Left lobe of liver (tissue), 2 donors: ENCODE measurements at places on chromosomes 7 and 10.

- peak; percentile 34 for DNase-seq
Measured at GRCh38 chr10:43226851-43227845, 39.7 kb downstream of the RASGEF1A start.

DNA sequence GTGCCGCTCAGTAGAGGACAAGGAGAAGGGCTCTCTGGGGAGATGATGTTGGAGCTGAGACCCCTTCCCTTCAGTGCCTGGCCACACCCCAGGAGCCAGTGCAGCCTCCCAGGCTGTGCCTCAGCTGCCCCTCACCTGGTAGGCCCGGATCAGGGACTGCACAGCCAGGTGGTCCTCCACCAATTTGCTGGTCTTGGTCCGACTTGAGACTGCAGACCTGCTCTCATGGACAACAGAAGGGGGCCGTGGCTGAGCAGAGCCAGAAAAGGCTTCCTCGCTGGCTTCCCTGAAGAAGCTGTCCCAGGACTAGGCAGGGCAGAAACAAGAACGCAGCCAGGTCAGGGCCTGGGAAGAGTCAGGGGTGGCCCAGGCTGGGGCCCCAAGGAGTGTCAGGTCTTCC, 5.5 kb downstream of the OGDHL start:
- no peak for DNase-seq

GRCh38 chr7:55517191-55517633, 55.1 kb downstream of the VOPP1 start:
- DNase-seq: no peak

DNA sequence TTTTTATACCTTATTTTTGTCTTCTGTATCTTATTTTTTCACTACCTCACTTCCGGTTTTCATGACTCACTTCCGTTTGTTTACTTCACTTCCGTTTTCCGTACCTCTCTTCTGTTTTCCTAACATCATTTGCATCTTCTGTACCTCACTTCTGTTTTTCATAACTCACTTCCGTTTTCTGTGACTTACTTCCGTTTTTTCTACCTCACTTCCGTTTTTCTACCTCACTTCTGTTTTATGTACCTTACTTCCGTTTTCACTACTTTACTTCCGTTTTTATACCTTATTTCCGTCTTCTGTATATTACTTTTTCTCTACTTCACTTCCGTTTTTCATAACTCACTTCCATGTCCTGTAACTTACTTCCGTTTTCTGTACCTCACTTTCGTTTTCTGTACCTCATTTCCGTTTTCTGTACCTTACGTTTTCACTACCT, 492.5 kb upstream of the AKR1E2 start:
- DNase-seq: no peak

DNA sequence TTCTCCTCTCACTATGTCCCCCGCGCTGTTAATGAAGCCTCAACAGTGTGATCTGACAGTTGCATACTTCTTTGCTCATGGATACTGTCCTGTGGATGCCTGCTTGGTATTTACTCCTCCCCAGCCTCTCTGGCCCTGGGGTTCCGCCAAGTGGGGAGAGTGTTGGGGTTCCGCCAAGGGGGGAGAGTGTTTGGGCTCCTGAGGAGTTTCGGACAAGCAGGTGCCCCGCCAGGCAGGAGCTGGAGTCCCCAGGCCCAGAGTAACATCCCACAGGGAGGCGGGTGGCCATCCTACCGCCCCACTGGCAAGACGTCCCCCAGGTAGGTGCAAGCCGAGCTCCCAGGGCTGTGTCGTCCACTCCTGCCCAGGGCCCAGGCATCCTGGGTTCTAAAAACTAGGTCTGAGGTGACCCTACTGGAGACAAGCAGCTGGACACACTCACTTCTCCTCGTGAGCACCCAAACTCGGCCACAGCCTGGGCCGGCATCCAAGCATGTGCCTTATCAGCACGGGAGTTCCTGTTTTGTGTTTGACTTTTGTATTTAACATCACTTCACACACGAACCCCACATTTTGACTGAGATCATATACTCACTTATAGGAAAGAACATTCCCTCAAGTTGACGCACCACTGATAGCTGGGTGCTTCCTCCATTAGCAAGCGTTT, 34.2 kb downstream of the CAMK2B start:
- peak; percentile 58 for DNase-seq

DNA sequence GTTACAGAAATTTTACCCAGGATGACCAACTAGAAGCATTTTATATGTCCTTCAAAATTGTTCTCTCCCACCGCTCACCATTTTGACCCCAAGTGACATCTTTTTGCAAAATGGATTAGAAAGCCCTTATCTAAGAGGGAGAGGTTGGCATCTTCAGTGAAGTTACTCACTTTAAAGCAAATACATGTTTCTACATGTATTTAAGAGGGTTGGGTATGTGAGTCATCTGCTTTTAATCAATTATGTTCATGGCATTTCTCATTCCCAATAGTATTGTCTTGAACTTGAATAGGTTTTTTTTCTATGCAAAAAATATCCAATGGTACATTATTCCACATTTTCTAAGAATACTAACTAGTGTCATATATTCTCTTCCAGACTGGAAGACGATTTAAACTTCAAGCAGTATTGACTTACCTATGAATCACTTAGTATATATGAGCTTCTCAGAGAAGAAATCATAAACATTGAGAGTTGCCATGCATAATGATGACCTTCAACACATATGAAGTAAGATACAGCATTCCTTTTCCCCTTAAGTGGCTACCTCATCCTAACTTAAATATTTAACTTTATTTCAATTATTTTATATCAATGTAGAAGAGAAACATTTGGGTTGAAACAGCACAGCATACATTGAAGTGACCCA, 132.8 kb downstream of the POLR1F start:
- no peak for DNase-seq

DNA sequence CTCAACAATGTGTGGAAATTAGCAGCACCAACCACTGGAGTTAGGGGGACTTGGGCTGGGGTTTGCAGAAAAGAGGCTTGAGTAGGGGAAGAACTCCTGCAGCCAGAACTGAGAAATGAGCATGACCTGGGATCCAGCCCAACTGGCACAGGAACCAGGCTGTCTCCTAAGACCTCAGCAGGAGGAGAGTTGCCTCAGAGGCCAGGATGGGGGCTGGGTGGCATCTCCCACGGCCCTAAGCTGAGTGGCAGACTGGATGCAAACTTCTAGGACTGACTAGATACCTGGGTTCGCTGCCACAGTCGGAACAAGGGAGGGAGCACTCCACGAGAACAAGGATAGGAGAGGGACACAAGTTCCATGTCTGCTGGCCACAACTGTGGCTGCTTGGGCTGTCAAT, 62.6 kb downstream of the RNF32 start:
- no peak for DNase-seq

DNA sequence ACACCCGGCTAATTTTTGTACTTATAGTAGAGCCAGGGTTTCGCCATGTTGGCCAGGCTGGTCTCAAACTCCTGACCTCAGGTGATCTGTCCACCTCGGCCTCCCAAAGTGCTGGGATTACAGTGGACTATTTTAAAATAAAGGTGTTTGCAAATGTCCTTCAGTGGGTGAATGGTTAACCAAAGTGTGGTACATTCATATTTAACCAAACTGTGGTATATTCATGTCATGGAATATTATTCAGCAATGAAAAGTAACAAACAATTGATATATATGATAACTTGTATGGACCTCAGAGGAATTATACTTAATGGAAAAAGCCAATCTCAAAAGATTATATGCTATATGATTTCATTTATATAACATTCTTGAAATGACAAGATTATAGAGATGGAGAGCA, 190.0 kb downstream of the CREB5 start:
- no peak for DNase-seq

DNA sequence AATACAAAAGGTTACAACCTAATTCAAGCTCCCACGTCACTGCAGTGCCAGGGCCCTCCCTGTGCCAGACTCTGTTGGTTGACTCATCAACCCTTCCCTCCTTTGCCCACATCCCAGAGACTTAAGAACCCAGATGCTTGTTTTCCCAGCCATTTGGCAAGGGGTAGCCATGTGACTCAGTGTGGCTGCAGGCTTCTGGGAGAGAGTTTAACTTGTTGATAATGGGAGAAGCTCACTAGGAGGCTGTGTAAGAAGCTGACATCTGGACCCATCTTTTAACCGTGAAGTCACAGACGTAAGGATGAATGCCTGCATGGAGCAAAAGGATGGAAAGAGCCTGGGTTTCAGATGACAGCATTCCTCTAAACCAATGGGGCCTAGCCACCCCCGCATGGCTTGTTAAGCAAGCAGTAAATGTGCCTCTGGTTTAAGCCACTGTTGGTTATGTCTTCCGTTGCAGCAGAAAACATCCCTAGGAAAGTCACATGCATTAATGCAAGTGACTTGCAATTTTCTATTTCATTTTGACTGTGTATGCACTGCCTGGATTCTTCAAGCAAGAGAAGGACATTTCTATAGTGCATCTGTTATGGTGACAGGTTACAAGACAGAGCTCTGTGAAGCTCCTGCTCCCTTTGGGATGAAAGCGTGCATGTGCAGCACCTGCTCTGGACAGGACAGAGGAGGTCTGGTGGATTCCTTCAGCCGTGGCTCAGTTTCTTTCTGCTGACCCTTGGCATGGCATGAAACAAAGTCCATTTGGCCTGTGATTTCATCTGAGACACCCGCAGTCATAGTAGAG, 57.5 kb upstream of the CREB5 start:
- DNase-seq: no peak

- no peak for DNase-seq
Measured at GRCh38 chr7:108247614-108248013, 117.5 kb upstream of the LAMB4 start.

DNA sequence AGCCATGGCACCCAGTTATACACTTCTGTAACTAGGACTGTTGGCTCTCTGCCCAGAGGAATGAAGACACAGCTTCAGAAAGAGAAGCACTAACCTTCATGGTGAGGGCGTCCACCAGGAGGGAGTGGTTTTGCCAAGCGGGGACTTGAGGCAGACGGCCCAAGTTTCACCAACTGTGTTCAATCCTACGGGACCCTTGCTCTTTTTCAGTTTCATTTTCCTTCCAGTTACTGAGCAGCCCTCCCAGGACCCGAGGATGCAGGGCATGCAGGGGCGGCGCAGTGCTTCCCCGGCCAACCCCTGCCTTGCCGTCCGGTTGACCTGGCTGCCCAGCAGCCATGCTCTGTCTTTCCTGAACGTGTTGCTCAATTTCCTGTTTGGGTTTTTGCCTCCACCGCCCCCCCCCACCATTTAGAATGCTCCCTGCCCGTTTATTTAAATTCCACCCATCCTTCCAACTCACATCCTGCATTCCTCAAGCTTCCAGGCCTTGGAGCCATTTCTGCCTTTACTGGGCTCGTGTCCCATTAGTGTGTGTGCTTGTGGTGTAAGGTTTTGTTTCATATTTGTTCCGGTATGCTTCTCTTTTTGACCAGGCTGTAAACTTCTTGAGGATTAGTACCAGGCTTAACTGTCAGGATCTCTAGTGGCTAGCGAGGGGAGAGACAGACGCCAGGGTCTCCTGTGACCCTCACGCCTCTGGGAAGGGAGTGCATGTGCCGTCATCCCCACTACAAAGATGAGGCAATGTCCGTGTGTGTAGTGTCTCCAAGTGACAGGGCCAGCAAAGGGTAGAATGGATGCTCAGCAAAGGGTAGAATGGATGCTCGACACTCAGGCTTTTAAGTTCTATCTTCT, 31.6 kb downstream of the IL15RA start:
- peak; percentile 55 for DNase-seq

DNA sequence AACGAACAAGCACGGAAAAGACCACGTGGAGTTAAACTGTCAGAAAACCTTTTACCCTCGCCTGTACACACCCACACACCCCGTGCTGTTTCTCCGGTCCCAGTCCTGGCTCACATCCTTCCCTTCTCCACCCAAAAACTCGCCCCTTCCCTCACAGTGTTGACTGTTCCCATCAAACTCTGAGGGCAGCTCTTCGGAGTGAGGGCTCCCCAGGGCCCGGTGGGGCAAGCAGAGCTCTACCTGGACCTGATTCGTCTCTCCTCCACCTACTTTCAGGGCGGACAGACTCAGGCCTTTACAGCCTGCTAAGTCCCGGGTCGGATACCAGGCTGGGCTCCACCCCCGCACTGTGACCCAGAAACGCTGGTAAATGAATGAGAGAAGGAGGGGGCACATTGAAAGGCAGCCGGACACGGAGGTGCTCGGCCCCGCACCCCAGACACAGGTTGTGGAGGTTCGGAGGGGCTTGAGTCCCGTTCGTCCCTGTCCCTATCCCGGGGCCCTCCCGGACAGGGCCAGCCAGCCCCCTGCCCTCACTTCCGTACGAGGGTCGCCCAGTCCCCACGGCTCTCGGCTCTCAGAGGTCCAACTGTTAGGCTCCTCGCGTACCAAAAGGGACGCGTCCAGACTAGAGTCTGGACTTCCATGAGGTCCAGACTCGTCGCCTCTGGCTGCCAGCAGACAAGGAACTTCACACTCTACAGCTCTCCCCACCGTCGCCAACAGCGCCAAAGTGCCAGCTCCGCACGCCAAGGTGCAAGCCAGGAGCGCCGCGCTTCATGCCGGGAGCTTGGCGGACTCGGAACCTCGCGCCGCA, 31.7 kb upstream of the ASL start:
- peak; percentile 83 for DNase-seq

- peak; percentile 95 for DNase-seq
Measured at GRCh38 chr10:93071674-93072224, 1.9 kb upstream of the CYP26A1 start.

DNA sequence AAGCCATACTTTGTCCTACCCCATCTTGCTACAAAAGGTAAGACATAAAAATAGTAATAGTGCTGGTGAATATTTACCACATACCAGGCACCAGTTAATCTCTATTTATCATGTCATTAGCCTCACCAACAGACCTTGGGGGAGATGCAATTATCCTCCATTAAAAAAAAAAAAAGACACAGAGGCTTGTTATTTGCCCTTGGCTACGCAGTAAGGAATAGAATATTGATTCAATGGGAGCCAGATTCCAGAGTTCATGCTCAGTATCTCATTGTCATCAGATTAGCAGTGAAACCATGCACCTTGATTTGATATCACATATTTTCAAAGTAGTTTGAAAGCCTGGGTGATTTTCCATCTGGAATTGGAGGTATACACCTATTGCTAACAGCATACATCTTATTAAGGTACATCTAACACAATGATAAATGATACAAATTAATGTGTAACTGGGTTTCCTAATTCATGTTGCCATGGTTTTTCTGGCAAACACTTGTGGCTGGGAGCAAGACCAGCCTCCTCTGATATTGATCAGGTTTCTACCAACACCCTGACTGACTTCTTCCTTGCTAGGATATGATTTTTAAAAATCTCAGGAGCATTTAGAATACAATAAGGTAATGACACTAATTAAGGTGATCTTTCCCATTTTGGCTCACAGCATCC, 67.1 kb upstream of the PRR15 start:
- DNase-seq: no peak

DNA sequence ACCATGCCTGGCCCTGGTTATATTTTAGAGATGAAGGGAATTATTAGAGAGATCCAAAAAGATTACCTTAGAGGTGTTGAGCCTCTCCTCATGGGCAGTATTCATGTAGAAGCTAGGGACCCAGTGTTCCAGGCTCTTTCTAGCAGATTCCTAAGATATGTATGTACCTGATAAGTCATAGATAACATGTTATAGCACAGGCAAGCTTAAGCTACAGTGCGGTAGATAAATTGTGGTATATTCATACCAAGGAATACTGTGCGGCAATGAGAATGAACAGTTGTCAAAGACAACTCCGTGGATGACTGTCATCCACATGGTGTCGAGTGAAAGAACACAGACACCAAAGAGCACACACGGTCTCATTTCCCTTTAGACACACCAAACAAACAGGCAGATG, 53.1 kb downstream of the TACR2 start:
- no peak for DNase-seq
